Aorta (tissue), 5 donors: ENCODE measurements at places on chromosomes 11 and 22.

DNA sequence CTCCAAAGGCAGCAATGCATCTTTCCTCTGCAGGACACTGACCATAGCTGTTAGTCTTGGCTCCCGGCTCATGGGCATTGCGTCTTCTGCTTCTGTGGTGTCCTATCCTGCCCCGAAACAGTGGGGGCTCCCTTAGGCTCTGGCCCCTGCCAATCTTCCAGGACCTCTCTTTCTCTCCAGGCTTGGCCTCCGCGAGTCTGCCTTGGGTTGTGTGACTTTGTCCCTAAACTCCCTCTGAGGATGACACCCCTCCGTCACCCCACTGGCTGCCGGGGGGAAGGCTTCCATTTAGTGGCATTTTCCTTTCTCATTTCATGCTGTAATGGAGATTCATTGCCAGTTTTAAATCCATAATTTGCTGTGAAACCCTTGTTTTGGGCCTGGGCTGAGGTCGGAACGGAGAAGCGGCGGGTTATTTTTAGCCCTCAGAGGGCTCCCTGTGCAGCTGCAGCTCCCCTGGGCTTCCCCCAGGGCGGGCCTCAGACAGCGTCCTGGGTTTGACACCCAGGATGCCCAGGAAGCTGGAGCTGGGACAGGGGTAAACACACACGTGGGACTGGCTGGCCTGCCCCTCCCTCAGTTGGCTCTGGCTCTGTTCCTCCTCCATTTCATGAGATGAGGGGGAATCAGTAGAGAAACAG lies 156.1 kb downstream of the ST3GAL4 start:
- no peak for DNase-seq

GRCh38 chr11:120183701-120184141 lies 27.1 kb upstream of the OAF start:
- no peak for DNase-seq

DNA sequence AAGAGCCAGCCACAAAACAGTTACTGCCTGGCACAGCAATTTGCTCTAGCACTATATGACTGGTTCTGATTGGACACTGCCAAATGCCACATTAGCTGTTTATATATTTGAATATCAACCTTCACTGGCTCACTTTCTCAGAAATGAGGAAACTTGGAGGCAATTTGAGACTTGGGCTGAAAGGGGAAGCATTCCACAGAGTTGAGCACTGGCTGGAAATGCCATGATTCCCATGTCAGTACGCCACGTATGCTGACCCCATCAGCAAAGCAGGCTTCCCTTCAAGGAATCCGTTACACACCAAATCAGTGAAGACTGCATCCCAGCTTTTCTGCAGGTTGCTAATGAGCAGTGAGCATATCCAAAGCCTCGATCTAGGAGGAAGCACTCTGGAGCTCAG lies 34.7 kb downstream of the GALNT18 start:
- peak; percentile 61 for DNase-seq

DNA sequence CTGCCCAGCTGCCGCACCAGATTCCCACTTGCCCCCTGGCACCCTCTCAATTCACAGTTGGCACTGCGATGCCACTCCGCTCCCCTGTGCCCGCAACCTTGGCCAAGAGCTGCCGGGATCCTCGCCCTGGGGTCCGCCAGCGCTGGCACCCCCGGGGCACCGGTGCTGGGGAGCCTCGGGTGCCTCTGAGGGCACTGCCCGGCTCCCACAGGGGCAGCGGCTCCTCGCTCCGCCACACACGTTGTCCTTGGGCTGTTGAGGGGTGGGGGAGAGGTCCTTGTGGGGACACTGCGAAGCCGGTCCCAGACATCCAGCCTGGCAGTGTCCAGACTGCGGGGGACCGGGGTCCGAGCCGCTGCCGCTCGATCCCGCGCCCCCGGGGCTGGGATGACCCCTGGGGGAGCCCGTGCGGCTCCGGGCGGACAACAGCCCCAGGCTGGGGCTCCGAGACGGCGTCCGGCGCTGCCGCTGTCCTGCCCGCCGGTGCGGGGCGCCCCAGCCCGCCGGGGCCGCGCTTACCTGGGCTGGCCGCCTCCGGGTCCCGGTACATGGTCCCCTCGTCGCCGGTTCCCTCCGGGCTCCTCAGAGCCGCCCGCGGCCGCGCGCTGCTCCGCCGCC lies 496 bp downstream of the SYT7 start:
- no peak for DNase-seq

DNA sequence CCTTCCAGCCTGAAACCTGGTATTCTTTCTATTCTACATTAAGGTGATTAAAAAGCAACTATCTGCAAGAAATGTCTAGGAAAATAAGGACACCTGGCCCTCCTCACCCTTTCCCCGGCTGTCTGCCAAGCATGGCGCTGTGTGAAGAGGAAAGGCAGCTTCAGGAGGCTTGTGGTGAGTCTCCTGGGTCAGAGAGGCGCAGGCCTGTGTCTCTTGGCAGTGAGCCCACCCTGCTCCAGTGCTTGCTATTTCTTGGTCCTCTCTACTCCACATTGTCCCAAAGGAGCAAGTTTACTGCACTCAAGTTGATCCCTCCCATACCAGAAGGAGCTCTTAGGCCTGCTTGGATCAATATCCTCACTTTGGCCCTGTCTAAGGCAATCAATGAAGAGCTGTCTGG lies 520.7 kb upstream of the B3GAT1 start:
- DNase-seq, result no peak

- no peak for DNase-seq
Measured at GRCh38 chr11:18321578-18321968, 367 bp downstream of the HPS5 start.

DNA sequence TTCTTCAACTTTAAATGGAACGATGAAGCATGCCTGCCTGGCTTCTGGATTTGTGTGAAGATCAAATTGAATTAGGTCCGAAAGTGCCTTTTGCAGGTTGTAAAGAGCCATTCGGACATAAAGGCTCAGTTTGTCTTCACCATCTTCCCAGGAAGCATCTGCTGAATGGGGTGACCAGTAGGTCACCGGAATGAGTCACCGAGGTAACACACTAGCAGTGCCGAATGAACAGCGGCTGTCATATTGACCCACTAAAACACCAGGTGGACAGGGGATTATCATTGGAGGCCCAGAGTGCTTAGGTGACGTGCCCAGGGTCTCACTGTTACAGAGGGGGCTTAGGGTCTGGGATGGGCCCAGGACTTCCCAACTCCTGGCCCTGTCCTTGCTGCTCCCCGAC lies 43.1 kb upstream of the MYH9 start:
- DNase-seq, result no peak

DNA sequence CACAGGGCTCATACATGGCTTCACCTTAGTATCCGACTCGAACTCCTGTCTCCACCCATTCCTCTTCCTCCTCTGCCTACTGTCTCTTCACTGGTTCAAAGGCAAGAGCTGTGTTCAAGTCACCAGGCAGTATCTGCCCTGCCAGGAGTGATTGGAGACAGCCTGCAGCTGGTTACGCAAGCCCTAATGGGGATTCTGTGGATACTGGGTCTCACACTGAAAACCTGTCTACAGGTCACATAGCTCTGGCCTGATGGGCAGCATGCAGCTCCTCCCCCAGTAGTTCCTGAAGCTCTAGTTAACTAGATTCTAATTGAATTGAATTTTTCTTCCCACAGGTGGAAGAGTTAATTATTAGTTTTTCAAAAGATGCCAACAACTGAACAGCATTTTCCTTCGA lies 332.2 kb downstream of the TMEM135 start:
- DNase-seq, result no peak

- peak; percentile 50 for DNase-seq
Measured at GRCh38 chr11:119108146-119108856, 1.2 kb downstream of the C2CD2L start.

- peak; percentile 43 for DNase-seq
Measured at GRCh38 chr22:50713571-50714056, 24.4 kb upstream of the ACR start.
